NCI-H1436 treated with DMSO at 0.1 percent for 48 hours (cell line): ENCODE measurements at places on chromosomes 5 and 9.

GRCh38 chr5:57777174-57777581 is 294.6 kb upstream of the ACTBL2 start:
- no peak for DNase-seq

DNA sequence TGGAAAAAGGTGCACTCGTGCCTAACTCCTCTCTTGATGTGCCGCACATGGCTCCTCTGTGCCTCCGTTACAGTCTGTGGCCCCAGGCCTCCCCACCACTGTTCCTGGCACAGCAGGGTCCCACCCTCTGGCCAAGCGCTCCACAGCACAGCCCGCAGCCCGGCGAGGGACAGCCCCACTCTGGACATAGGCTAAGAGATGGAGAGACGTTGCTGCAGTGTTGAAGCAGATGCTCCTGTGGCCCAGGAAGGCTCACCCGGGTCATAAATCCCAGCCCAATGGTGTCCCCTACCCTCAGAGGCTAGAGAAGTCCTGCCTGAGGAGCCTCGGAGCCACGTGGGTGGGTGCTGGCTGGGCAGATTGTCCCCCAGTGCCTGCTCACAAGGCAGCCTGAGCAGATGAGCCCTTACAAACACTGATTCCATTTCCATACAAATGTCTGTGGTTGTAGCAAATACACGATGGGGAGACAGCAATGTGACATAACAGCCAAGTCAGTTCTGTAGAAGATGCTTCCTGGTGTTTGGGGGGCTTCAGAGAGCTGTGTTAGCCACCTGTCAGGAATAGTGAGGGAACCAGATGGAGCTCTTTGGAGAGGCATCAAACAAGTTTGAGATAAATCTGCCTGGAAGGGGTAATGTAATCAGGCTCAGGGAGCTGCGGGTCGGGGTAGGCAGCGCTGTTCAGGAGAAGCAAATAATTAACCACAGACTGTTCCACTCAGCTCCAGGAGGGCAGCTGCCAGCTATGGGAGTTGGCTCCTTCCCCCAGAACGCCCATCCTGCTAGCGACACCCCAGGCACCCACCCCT is 41.7 kb downstream of the C5orf15 start:
- no peak for DNase-seq

GRCh38 chr5:139103762-139104161 is 94.4 kb downstream of the SIL1 start:
- no peak for DNase-seq

DNA sequence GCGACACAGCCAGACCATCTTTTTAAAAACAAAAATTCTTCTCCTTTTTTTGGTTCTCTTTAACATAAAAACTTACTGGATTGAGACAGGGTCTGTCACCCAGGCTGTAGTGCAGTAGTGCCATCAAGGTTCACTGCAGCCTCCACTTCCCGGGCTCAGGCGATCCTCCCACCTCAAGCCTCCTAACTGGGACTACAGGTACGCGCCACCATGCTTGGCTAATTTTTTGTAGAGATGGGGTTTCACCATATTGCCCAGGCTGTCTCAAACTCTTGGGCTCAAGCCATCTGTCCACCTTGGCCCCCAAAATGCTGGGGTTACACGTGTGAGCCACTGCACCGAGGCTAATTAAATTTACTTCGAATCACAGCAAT is 13.8 kb downstream of the HNRNPK start:
- no peak for DNase-seq
